ENCODE measurements at places on chromosomes 7 and 10.

DNA sequence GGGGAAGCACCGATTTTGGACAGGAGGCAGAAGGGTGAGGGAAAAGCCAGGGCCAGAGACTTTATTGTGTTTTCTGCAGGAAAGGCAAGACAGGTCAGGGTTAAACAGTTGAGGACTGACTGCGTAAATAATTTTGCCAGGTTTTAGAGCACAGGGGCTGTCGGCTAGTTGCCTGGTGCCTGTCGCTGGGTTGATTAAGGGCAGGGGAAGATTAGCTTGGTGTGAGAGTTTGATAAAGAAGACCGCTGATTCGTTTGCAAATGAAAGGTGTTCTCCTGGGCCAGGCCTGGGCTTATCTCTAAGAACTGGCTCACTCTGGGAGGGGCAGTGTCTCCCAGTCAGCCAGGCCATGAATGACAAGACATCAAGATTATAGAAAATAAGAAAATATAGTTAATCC lies 75.6 kb downstream of the SLC37A3 start:
- DNase-seq: no peak

DNA sequence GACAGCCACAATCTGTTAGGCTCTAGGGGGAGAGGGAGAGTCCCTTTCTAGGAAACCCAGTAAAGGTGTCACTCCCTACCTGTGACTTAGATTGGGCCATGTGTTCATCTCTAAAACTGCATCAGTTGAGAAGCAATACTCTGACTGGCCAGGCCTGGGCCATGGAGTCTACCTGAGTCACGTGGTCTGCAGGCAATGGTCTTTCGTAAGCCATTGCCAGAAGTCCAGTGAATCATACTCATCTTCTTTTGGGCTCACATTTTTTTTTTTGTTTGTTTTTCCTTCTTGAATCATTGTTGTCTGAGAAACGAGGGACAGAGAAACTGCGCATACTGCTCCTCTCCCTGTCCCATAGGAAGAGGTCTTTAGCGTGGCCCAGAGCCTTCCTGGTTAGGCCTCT lies 215.6 kb downstream of the CCSER2 start:
- DNase-seq: no peak

DNA sequence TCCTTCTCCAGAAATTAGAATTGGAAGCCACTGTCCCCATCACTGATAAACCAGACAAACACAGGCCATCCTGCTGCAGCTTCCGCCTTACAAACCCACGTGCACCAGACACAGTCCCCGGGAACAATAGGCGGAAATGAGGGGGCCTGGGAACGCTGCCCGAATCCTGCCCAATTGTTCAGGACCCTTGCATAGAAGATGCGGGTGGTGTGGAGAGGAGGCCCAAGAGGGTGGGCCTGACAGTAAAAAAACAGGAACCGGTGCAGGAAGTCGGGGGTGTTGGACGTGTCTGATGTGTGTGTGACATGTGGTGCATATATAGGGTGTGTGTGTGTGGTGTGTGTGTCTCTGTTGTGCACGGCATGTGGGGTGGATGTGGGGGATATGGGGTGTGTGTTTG lies 26.5 kb upstream of the CHST15 start:
- DNase-seq: no peak

GRCh38 chr7:43071604-43072003 lies 40.8 kb upstream of the HECW1 start:
- peak; percentile 31 for DNase-seq

DNA sequence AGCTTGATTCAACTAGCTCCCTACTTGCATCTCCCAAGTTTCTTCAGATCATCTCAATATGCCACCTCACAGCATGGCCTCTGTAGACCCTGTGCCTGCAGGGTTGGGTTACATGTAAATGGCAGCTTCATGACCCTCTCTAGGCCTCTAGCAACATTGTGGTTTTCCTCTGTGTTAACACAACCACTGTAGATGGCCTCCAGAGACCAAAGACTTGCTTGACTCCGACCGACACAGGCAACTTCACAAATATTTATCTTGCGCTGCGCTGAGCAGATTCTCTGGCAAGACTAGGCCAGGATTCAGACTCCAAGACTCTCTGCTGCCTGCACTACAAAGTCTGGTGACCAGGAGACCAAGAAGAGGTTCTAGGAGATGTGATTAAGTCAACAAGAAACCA lies 75.9 kb downstream of the CNOT4 start:
- peak; percentile 8 for DNase-seq

All from fibroblast of skin of scalp (primary cell).